Effector memory CD4-positive, alpha-beta T cell (primary cell): ENCODE measurements at places on chromosomes 1 and 21.
A peak's percentile ranks its signal among the peaks of the same experiment; 100 is the strongest.

GRCh38 chr1:164843743-164844500 is 284.9 kb downstream of the PBX1 start:
- DNase-seq = no peak

DNA sequence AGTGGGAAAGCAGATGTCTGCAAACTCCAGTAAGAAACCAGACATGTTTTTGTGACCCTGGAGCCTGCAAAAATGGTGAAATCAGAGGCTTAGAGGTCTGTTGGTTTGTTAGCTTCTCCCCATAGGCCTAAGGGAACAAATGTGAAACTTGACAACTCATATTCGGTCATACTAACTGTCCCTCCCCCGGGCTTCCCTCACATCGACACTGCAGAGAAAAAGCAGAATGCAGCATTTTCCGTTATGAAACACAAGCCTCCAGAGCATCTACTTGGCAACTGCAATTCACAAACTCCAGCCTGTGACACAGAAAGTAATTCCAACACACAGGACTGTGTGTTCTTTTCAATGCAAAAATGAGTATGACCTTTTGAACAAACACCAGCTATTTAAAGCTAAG is 3.7 kb downstream of the KCNA2 start:
- no peak for DNase-seq

DNA sequence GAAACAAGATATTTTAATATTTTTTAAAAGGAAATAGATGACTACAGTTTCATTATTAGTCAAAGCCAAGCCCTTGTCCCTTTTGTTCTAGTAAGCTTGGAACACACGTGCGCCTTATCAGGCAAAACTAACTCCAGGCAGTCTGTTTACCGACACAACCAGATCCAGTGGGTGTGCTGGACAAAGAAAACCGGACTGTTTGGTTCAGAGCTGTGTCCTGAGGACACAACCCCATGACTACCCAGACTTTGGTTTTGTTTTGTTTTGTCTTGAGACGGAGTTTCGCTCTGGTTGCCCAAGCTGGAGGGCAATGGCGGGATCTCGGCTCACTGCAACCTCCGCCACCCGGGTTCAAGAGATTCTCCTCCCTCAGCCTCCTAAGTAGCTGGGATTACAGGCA is 13.9 kb upstream of the RHOU start:
- no peak for DNase-seq

DNA sequence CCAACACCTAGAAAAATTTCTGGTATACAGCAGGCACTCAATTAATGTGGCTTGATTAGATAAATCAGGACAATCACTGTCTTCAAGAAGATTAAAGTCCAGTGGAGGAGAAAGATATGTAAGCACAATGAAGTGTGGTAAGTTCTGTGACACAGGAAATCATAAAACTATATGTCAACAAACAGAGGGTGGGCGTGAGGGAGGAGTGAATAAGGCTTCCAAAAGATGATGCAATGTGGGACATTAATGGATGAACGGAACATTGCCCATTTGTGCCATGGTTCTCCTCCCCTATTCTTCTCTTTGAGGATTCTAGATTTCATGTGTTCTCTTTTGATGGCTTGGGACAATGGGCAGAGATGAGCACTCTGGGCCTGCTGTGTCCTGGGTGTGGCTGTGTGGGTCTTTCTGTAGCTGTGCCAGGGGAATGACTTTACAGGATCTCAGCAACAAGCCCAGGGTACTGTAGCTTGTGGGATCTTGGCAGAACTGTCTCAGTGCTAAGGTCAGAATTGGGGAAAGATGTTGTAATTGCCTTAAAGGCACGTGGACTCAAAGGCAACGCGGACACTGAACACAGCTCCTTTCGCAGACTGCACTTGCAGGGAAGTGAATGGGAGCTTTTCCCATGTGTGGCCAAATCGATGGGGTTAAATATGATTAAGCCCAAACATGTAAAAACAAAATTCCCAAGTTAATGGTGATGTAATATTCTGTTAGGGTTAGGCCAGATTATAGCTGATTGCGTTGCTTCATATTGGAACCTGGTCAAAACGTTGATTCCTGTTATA is 366.9 kb downstream of the TGFB2 start:
- DNase-seq = no peak

DNA sequence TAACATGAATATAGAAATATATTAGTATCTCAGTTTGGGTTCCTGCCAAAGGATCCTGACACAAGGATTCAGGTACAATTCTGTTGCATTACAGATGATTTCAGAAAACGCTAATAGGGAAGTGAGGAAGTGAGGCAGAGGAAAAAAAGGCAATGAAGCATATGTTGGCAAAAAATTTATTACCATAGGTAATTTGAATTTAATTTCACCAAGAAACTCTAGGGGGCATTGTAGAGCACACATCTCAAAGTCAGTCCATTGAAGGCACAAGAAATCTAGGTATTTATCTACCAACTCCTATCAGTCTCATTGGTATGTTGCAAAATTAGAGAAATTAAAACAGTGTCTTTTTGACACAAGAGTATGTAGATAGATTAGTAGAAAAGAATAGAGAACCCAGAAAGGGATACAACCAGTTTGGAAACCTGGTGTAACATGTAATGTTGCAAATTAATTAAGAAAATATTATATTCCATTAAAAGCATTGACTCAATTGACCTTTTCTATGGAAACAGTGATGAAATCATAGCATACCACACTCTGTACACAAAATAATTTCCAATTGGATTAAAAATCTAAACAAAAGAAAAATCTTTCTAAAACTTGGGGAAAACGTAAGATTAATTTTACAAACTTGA is 104.9 kb upstream of the SNX7 start:
- DNase-seq = no peak

DNA sequence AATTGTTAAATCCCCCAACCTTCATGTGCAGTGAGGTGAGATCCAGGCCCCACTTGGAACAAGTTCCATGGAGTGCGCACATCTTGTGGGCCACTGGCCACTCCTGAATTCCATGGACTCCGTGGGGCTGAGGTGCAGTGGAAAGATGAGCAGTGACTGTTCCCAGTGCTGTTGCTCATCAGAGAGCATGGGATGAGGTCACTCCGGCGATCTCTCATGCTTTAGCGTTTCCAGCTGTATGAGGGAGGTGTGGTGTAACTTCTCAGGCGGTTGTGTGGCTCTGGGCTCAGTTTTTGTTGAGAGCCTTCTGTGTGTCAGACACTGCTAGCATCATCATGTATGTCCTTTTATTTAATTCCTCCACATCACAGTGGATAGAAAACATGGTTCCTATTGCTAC is 96.2 kb downstream of the GALNT2 start:
- DNase-seq = no peak

DNA sequence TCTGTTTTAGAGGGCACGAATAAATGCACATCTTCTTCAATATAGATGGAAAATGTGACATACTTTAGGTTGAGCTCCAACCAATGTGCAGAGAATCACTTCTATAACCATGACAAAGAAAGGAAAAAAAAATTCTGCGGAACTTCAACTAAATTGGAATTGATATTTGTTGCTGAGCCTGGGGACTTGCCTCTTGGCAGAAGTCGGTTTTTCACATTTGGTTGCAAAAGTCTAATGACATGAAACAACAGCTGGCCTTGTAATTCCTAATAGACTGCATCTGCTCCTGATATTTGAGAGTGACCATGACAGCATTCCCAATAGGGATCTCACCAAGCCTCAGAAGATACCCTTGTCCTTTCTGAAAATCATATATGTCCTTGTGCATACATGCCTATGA is 112.8 kb downstream of the PRRX1 start:
- DNase-seq = no peak

GRCh38 chr1:119324198-119324597 is 44.4 kb upstream of the HAO2 start:
- DNase-seq = no peak

DNA sequence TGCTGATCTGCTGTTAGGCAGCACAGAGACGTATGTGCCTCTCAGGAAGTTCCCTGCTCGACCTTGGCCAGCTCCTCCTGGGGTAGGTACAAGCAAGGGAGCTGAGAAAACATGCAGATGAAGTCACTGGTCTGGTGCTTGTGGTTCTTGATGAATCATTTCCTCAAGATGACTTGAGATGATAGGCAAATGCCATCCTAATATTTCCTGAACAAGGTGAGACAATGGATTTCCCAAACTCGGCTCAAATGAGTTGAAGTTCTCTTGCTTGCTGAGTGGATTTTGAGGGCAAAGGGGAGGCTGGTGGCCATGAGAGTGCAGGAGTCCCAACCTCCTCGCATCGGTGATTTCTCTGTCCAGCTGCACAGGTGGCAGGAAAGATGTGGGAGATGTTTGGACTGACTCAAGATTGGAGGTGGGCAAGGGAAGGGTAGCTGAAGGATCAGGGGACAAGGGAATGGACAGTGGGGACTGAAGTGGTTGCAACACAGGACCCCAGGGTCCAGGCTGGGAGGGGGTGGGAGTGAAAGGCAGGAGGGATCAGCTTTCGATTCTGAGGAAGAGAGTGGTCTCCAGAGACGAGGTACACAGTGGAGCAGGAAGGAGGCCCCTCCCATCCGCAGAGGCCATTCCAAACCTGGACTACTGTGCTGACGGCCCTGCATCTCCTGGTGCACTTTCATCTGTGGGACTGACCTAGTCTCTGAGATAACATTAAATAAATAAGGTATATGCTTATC is 63.9 kb downstream of the CAPN2 start:
- DNase-seq = peak; percentile 9

DNA sequence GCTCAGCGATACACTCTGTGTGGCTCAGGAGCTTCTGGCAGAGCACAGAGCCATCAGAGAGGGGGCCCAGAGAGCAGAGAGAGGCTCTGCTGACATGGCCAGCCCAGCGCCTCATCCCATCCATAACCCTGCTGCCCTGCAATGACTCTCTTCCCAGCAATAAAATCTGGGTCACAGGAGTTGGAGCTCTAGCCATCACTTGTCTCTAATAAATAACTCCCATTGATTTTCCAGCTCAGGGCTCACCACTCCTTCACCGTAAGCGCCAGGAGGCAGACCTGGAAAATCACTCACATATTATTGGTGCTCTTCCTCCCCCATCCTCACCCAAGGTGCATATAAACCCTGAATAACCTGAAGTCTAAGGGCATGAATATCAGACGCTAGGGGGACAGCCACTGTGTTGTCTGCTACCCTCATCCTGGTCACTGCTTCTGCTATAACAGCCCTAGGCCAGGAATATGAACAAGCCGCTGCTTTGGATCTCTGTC is at the start of gene APCS:
Gene APCS (plus strand): TSS at position 366 of the 491 bp plus-strand sequence. CDS start 96 bp downstream, at position 462.
- DNase-seq = no peak

GRCh38 chr1:211632117-211632807 is 43.2 kb downstream of the NEK2 start:
- DNase-seq = no peak

DNA sequence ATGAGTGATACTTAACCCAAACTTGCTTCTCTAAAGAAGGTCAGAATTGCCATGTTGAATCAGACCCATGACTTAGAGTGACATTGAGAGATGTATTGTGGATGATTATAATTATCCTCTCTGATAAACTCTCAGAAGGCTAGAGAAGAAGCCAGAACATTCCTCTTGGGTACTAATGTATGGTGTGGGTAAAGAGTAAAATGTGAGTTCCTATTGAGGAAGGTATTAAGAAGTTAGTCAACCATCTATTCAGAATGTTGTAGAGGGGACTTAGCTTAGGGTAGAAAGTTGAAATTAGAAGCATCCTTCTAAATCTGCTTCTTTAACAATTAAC is 7.3 kb downstream of the GMEB1 start:
- no peak for DNase-seq

- no peak for DNase-seq
Observed at GRCh38 chr1:40621821-40622450, 43.5 kb downstream of the RIMS3 start.

DNA sequence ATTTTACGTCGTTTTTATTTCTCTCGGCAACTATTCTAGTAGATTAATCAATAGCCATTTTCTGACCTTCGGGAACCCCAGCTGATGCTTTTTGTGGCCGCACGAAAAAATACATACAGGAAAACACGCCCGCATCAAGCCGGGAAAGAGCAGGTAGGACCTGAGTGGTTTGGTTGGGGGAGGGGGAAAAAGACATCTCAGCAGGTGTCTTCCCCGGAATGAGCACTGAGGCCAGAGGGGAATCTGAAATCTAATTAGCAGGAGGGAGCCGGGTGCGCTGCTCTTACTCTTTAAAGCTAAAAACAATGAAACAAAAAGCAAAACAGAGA is 618 bp upstream of the FOXD3 start:
- no peak for DNase-seq

- DNase-seq = no peak
Observed at GRCh38 chr1:107862064-107862463, 102.9 kb downstream of the VAV3 start.

DNA sequence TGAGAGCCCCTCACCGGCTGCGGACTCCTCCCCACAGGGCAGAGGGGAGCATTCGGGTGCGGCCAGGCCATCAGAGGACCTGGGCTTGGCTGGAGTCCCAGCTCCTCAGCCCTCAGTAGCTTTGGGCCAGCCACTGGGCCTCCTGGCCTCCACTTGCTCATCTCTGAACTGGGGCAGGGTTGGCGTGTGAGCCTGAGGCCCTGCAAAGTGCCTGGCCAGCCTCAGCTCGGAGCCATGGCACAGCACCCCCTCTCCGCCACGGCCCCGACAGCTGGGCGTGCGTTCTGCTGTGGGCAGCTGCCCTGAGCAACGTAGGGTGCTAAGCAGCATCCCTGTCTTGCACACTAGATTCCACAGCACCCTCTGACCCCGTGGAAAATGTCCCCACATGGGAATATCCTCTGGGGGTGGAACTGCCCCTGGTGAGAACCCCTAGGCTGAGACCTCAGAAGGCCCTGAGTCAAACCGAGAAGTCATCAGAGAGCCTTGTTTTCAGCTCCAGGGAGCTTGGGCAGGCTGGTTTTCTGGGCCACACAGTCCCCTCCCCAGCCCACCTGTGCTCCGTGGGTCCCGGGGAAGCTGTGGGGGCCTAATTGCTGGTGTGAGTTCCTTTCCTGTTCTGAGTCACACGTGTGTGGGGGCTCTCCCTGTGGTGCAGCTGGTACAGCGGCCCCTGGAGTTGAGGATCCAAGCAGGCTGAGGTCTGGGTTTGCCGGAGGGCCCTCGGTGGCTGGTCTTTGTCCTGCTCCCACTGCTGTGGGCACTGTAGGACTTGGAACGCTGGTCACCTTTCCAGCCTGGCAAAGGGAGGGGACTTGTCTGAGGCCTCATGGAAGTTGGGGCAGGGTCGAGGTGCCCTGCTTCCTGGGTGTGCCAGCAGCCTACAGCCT is 24.5 kb downstream of the TP73 start:
- no peak for DNase-seq

- no peak for DNase-seq
Observed at GRCh38 chr1:232280910-232281309, 349.0 kb downstream of the SIPA1L2 start.

DNA sequence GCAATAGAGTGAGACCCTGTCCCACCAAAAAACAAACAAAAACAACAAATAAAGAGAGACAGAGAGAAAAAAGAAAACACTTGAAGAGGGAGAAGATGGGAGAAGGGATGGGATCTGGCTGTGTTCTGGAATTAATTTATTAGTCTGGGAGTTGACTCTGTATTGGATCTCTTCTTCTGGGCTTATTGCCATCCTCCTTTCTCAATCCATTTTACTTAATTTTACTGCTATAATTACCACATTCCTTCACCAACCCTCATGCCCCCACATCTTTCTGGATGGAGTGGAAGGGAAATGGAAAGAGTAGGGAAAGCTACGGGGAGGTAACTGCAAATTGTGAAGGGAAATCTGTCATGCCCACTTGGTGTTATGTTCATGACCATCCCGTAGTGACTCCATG is 42.9 kb downstream of the FMN2 start:
- no peak for DNase-seq

GRCh38 chr1:228490120-228491078 is 3.2 kb downstream of the RNF187 start:
- no peak for DNase-seq

- no peak for DNase-seq
Observed at GRCh38 chr1:37149296-37149695, 115.0 kb upstream of the GRIK3 start.

GRCh38 chr1:202837746-202838262 is 27.1 kb downstream of the PCAT6 start:
- no peak for DNase-seq

- DNase-seq = no peak
Observed at GRCh38 chr1:237124856-237125462, 83.0 kb downstream of the RYR2 start.
